Glutamatergic neuron (in vitro differentiated cells): ENCODE measurements at places on chromosomes 2 and 18. TPM values are rescaled to one million over a fixed set of nuclear protein-coding genes. Genes with fewer than 3 reads are reported as not detected.

GRCh38 chr18:28715206-28715605, 538.3 kb upstream of the CDH2 start:
- no peak for DNase-seq

DNA sequence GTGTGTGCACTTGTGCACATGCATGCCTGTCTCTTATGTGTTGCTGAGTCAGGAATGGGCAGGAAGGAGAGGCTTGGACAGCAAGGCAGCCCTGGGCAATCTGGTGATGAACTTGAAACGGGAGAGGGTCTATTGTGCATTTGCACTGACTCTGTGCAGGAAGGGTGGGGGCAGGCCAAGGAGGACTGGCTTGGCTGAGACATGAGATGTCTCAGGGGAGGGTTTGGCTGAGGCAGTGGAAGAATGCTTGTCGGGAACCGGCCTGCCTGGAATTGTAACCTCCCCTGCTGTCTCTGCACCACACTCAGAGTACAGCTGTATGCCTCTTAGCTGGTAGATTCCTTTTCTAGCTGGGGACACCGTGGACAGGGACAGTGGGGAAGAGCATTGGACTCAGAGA, 176.1 kb upstream of the TNP1 start:
- DNase-seq, result peak; percentile 40

GRCh38 chr2:154762638-154763037, 64.1 kb downstream of the KCNJ3 start:
- no peak for DNase-seq

DNA sequence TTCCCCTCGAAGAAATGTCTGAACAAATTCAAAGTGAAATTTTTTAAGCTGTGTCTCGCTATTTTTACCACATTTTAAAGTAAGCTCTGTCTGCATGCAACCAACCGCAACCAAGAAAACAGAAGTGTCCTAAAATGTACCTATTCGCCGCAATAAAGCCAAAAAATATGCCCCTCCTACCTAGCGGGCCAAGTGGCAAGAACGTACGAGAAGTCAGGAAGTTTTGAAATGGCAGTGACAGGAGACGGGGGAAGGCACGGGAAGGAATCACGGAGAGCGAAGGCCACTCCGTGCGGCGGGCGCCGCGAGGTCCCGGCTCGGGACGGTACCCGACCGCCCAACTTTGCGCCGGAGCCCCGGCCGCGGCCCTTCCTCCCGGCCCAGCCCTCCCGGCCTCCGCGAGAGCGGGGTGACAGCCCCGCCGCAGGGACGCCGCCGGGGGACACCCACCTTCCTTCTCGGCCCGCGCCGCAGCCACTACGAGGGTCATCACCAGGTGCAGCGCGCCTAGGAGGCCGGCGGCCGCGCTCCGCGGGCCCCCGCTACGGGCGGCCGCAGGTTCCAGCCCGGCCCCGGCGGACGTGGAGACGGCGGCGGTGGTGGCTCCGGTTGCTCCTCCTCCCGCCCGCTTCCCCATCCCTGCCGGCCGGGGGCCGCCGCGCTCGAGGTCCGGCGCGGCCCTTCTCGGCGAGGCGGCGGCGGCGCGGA, 568 bp downstream of the TMEM131 start:
- no peak for DNase-seq

CDH7 gene
- 1.6 TPM for total RNA-seq

TEKT4 gene
- not detected for total RNA-seq

IL1F10 gene
- total RNA-seq, result not detected
